Umbilical cord (tissue), 2 donors: ENCODE measurements at places on chromosomes 6 and 20. TPM values are rescaled to one million over a fixed set of nuclear protein-coding genes. Genes with fewer than 3 reads are reported as not detected.

The HLA-DRA gene
- total RNA-seq, result 47.4 TPM

The RFX6 gene
- total RNA-seq, result 0.72 TPM

DNA sequence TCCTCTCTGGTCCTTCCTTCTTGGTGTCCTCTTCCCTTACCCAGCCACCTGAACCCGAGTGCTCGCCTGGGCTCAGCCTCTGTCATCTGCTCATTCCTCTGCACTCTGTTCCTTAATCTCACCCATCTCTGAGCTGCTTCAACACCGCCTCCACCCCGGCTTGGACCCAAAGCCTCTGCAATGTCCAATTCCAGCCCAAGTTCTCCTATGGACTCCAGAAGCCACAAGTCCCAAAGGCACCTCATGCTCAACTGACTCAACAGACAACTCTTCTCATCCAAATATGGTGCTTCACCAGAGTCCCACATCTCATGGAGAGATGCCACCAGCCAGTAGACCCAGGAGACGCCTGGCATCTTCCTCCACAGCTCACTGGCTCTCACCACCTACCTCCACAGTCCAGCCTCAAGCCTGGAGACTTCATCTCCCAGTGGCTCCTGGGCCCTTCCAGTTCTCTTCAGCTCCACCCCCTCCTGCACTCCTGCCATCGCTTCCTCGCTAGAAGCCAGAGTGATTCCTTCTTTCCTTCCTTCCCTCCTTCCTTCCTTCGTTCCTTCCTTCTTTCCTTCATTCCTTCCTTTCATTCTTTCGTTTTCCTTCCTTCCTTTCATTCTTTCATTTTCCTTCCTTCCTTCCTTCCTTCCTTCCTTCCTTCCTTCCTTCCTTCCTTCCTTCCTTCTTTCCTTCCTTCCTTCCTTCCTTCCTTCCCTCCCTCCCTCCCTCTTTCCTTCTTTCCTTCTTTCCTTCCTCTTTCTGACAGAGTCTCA lies 40.9 kb upstream of the NNAT start:
- no peak for DNase-seq

DNA sequence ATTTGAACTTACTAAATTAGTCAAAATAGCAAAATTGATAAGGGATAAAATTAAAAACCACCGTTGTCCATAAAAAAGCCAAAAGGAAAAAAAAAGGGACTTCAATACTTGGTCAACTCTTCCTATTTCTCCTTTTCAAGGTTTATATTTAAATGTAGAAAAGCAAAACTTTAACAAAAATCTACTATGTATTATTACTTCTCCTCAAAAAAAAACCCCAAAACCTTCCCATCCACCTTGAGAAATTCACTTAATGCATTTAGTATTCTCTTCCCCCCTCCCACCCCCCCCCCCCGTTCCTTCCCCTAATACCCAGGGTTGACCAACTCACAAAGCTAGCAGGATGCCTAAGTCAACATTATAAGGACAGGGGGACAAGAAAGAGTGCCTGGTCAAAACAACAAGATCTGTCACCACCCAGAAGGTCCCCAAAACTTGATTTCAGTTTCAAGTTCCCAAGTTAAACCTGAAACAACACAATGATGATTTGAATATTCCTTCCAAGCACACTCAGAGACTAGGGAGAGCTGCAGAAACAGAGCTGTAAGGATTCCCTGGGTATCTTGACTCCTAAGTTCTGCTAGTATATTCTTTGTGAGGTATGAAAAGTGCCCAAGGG lies 14.6 kb downstream of the GMDS start:
- DNase-seq, result no peak

DNA sequence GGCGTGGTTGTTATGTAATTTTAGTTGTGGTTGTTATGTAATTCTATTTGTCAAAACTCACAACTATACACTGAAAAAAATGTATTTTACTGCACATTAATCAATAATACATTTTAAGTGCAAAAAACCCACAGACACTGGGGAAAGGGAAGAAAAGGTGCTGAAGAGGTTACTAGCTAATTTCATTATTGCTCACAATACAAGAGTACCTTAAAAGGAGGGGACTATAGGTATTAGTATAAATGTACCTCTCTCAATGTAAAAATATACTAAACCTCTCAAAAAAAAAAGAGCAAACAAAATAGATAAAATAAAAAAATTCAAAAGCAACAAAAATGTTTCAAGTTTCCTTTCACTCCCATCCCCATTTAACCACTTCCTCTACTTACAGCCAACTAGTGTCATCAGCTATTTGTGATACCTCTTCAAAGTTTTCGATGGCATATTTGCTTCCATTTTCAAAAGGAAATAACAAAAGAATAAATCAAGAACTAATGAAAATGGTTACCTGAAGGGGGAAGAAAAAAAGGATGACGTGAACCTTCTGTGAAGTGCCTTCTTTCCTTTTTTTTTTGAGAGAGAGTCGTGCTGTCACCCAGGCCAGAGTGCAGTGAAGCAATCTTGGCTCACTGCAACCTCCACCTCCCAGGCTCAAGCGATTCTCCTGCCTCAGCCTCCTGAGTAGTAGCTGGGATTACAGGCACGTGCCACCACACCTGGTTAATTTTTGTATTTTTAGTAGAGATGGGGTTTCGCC lies 30.2 kb downstream of the RANBP9 start:
- no peak for DNase-seq

DNA sequence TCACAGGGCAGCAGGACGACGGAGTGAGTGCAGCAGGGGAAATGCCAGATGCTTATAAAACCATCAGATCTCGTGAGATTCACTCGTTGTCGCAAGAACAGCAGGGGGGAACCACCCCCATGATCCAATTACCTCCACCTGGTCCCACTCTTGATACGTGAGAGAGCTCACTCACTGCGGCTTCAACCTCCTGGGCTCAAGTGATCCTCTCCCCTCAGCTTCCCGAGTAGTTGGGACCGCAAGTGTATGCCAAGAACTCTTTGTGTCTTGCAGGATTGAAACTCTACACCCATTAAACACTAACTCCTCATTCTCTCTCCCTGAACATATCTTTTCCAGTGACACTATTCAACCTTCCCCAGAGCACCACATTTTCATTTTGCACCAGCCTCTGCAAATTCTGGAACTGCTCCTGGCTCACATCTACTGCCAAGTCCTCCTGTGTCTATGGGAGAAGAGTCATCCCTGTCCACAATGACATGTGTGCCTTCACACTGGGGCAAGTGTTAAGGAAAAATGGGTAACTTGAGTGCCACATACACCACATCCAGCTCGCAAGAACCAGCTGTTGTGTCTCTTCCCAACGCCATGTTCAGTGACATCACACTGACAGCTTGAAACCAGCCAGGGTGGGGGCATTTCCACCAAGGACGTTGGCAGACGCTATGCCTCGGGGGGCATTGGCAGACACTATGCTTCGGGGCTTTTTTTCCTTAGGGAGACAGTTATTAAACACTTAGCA lies 14.7 kb upstream of the TAF4 start:
- DNase-seq, result no peak

- DNase-seq, result no peak
These were observed 3.1 kb upstream of the BTN2A1 start for GRCh38 chr6:26454631-26455030.
